ENCODE measurements at places on chromosomes 4 and X. TPM values are rescaled to one million over a fixed set of nuclear protein-coding genes. Genes with fewer than 3 reads are reported as not detected.

DNA sequence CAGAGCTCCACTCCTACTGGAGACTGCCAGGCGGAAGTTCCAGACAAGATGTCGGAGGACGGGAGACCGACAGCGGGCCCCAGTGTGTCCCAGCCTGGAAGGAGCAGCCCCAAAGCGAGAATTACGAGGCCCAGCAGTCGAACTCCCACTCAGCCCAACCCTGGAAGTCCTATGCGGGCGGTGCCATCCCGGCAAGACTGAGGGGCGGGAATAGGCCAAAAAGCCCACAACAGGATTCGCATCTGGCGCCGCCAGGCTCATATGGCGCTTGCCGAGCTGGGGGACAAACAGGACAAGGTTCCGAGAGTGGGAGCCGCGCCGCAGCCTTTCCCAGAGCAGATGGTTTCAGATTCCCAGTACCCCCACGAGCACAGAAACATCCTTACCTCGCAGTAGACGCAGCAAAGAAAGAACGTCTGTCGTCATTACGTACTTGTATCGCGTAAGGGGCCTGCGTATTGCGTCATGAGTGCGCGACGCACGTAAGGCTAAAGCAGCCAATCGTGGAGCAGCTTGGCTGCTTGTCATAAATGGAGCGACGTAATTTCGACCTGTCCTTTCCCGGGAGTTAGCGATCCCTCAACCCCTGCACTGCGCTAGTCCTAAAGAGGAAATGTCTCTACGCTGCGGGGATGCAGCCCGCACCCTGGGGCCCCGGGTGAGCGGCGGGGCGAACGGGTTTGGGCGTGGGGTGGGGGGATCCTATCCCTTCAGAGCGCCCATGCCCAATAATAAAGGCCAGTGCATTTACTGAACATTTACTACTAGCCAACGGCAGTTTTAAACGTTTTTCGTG lies at the start of the genes LIAS and RPL9:
LIAS (plus strand) TSS at position 552 of the 796 bp plus-strand sequence; CDS start at position 614, 62 bp downstream.
RPL9 (minus strand) TSS at position 418 of the 796 bp plus-strand sequence. CDS start 483 bp downstream, outside the sequence.
- peak; percentile 97 for DNase-seq

DNA sequence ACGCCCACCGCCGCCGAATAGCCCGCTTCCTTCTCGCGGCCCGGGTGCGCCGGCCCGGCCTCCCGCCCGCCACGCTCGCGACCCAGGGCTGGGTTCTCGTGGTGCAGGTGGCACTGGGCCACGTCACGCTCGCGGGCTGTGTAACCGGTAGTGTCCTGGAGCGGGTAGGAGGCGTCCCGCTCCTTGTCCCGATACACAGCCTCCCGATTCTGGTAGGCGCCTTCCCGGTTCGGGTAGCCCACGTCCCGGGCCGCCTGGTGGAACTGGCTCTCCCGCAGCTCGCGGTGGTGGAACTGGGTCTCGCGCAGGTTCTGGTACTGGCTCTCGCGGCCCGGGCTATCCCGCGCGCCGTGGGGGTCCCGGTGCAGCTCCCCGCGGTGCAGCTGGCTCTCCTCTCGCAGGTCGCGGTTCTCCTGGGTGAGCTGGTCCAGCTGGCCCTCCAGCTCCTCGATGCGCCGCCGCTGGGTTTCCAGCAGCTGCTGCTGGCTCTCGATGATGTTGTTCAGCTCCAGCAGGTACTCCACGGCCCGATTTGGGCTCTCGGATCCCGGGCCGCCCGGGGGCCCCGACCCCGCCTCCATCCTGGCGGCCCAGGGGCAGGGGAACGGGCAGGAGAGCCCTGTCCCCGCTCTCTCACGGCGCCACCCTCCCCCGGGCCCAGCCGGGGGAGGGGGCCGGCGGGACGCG lies 39.3 kb upstream of the IQSEC2 start:
- DNase-seq: peak; percentile 43

- no peak for DNase-seq
Measured at GRCh38 chr4:18388039-18388438, 366.5 kb upstream of the LCORL start.

- peak; percentile 67 for DNase-seq
Measured at GRCh38 chr4:7842384-7843279, 97.0 kb downstream of the AFAP1 start.

GRCh38 chr4:155529716-155530115 lies 136.9 kb upstream of the GUCY1A1 start:
- no peak for DNase-seq

DNA sequence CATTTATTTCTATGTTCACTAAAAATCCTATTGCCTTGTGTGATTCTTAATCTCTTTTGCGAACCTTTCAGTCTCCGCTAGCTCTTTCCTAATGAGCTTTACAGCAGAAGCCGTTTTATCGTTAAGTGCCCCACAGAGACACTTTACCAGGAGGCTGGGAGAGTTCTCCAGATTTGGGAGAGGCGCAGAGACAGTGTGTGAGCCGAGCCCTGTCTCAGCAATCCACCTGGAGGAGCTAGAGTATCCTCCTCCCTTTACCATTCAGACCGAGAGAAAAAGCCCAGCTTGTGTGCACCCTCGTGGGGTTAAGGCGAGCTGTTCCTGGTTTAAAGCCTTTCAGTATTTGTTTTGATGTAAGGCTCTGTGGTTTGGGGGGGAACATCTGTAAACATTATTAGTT lies 54.9 kb upstream of the MTM1 start:
- no peak for DNase-seq

DNA sequence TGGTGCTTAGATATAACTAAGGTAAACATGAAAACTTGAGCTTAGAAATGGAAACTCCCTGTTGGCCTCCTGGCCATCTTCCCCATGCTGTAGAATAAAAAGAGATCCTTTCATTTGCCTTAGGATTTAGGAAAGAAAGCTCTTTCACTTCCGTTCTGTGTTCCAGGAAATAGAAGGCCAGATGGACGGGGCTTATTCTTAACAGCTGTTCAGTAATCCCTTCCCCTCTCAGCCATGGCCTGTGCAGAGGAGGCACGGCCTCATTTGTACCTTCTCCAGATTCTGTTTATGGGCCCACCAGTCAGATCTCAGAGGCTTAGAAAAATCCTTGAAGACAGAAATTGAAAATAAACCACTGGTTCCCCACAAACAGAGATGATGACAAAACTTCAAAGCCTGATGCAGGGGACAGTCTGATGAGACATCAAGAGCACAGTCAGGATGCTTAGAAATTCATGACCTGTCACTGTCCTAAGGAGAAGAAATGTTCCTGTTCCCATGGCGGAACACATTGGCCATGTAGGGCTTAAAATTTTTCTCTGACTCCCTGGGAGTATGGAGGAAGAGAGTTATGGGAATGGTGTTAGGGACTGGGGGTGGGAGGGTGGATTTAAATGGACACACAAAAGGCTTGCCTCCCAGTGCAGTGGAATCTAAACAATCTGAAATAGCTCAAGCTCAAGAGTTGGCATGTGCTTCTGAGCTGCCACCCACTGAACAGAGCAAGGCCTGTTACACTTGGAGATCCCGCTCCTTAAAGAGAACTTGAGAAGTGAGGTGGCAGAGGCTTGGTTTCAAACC lies 188.8 kb downstream of the SOWAHB start:
- no peak for DNase-seq

DNA sequence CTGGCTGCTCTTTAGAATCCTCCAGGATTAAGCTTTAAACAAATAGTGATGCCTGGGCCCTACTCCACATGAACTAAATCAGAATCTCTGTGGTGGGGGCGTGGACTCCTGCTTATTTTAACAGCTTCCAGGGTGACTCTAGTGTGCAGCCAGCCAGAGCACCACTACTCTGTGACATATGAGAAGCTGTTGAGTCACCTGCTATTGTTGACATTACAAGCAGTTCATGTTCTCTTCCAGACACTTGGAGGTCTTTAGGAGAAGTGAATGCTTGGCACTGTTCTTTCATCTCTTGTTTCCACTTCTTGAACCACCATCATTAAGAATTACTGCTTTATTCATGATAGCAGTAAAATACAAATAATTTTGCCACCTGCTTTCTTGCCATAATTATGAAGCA lies 426 bp upstream of the C4orf51 start:
- peak; percentile 33 for DNase-seq

DNA sequence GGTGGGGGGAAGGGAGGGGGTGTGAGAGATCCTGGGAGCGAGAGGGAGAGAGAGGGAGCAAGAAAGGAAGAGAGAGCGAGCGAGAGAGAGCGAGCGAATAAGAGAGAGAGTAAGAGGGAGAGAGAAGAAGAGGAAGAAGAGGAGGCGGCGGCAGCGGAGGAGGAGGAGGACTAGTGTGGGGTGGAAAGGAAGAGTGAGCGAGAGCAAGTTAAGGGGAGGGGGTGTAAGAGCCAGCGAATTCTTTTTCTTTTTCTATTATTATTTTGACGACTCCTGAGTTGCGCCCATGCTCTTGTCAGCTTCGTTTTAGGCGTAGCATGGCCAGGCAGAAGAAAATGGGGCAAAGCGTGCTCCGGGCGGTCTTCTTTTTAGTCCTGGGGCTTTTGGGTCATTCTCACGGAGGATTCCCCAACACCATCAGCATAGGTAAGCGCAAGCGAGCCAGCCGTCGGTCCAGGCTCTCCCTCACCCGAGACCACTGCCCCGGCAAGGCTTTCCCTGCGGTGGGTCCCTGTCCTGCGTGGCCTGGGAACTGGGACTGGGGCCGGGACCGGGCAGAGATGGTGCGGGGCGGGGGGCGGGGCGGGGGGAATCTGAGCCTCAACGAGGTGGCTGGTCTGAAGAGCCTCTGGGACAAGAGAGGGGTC lies at the start of gene GRIA3:
GRIA3 (plus strand) TSS at position 60 of the 647 bp plus-strand sequence; CDS start at position 318, 258 bp downstream.
- DNase-seq: no peak

- no peak for DNase-seq
Measured at GRCh38 chrX:49120091-49120490, 3.4 kb downstream of the GPKOW start.

DNA sequence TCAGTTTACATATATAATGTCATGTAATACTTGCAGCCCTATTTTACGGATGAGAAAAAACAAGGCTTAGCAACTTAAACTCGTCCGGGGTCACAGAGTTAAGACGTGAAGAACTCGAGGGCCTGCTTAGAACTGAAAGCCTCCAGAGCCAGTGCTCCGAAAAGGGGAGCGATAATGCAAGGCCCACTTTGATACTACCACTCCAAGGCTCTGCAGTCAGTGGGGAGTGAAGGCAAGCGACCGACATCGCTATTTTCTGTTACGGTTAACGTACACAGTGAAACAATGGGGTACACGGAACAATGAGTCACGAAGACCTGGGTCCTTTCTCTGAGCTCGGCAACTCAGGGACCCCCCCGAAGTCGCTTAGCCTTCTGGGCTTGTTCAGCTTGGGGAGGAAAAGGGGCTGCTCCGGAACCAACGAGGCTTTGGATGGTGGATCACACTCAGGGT lies 965 bp downstream of the PPA2 start:
- DNase-seq: no peak

DNA sequence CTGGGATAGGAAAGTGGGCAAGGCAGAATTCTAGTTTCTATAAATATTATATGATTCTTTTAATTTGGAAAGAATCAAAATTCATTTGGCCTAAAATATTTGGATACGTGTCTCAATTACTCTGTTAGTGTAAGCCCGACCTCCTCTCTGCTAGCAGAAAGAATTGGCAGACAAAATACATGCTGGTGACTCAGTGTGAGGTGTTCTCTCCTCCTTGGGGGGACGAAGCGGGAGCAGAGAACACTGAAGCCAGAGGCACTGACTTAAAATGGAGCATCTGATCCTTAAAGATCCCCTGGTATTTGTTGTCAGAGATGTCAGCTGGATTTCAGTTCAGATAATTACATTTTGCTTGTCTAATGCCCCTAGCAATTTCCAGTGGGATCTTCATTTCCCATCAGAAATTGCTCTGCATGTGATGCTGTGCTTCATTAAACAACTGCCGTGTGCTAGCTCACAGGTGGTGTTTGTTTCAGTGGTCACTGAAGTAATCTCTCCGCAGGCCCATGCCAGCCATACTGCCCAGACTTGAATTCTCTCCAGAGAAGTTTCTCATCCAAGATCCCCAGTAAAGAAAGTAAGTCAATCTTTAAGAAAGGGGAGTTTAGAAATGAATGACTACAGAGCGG lies 188.7 kb upstream of the TLL1 start:
- DNase-seq: no peak

DNA sequence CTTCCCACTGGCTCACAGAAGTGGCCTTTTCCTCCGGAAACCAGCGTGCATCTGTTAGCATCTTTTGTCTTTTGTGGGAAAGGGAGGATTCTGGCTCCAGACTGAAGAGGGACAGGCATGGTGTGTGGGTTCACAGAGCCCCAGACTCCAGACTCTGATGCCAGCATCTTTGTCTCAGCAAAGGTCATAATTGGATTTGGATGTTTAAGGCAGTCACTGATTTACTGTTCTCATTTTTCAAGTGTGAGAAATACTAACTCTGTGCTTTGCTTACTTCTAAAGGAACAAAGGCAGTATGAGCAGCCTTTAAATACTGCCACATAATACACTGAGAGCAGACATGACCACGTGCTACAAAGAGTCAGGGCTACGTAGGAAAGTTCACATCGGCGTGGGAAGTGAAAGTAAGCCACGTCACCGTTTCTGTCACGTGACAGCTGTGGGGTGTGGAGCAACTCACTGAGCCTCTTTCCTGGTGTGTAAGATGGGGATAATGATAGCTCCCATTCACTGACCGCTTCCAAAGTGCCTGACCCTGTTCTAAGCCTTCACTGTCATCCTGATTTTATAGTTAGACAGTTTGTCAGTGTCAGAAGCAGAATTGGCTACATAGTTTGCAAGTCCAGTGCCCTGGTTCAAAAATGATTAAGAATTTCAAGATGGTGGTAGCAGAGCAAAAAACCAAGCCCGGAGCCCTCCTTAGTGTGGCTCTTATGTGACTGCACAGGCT lies 24.8 kb upstream of the TMSB4X start:
- peak; percentile 74 for DNase-seq

DNA sequence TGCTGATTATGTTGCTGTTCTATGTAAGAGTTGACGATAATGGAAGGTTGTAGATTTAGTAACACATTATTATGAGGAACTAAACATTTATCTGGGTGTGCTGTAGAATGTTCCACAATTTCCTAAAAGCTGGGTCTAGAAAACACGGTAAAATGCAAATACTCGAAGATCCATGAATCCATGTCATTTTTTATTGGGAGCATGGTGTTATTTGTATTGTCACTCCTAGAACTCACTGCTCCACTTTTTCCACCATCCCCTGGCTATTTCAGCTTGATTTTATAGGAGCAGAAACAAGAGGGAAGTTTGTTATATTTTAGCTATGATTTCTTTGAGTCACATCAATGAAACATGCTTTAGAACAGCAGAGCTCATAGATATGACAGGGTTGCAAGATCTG lies 155.0 kb upstream of the ANK2 start:
- DNase-seq: no peak

The SSX2B gene
- not detected for total RNA-seq

The CSN1S1 gene
- total RNA-seq: not detected

The PRKG2 gene
- total RNA-seq: 0.17 TPM

The MAGEA2 gene
- total RNA-seq: not detected

The GLUD2 gene
- total RNA-seq: 1.3 TPM

The PCDH18 gene
- 3.9 TPM for total RNA-seq

The CENPVL2 gene
- total RNA-seq: not detected

The ACOT9 gene
- total RNA-seq: 41.8 TPM

Data from left ventricle myocardium superior (tissue), 1 donor.